ENCODE measurements at places on chromosomes 6 and 20.
A peak's percentile ranks its signal among the peaks of the same experiment; 100 is the strongest.

GRCh38 chr6:91083211-91083610, 496.3 kb upstream of the MAP3K7 start:
- no peak for DNase-seq

DNA sequence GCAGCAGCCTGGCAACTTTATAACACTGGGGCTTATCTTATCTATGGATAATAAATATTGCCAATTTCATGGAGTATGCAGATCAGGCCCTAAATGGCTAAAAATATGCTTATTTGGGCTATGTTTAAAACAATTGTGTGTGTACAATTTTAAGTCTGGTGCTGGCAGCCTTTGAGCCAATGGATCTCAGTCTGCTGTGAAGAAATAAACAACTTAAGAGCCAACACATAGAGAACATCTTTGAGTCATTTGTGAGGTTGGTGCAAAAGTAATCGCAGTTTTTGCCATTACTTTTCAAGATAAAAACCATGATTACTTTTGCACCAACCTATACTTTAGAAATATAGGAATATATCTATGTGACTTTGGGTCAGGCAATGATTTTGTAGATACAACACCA, 129.1 kb upstream of the CARMIL1 start:
- no peak for DNase-seq

DNA sequence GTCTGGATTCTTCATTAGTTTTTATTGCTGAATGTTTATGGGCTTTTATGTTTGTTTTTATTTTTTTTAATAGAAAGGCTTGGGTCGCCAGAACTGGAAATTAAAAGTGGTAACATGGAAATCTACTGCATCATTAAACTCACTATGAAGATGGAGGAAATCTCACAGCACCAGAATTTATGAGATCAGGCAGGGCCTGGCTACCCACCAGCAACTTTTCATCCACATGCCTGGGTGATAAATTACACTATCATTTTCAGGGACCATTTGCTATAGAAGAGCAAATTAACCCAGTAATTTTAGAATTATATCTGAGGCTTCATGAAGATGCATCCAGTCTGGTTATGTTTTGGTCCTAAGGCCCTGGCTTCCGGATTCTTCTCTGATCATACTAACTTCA, 57.8 kb upstream of the PLCB4 start:
- DNase-seq, result no peak

DNA sequence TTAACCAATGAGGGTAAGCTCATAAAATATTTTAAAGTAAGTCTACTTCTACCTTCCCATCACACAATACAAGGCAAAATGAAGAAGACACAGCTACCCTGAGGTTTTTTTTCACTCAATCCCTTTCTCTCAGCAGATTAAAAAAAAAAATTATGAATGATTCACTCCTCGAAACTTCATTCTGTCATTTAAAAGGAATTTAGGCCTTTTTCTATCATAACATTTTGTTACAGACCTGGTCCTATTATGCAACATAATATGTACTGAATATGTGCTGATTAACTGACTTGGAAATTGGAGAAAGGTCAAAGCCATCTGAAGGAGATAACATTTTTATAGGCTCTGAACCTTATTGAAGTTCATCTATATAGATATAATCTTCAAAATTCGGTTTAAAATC, 45.5 kb downstream of the PRL start:
- no peak for DNase-seq

DNA sequence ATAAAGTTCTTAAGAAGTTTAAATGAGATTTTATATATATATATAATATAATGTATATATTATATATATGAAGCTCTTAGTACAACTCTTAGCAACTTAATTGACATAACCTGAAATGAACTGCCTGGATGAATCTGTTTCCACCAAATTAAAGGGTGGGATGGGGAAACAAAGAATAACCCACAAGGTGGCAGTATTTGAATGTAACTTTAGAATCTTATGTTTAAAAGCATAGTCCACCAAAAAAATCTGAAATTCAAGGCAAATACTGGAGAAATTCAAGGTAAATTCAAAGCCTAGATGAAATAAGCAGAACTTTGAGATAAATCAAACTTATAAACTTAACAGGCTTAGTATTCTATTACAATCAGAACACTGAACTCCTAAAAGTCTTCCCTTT, 4.4 kb upstream of the IBTK start:
- DNase-seq, result no peak

GRCh38 chr6:6851059-6851948, 256.5 kb upstream of the RREB1 start:
- no peak for DNase-seq

DNA sequence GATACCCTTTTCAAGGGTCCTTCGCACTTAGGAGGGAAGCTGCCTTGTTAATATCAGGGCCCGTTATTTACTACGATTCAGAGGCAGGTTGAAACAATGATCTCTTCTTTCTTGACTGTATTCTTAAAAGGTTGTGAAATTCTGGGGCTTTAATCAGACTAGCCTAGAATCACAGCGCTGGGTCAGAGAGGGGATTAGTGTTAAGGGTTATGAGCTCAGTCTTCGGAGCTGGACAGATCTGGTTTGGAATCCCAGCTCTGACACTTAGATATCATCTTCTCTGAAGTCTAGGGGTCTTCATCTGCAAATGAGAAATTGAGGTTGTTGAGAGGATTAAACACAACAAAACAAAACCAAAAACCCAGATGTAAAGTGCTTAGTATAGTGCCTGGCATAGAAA, 77.4 kb downstream of the CD83 start:
- DNase-seq, result no peak

GRCh38 chr6:30043744-30044143, 17.3 kb upstream of the POLR1H start:
- no peak for DNase-seq

DNA sequence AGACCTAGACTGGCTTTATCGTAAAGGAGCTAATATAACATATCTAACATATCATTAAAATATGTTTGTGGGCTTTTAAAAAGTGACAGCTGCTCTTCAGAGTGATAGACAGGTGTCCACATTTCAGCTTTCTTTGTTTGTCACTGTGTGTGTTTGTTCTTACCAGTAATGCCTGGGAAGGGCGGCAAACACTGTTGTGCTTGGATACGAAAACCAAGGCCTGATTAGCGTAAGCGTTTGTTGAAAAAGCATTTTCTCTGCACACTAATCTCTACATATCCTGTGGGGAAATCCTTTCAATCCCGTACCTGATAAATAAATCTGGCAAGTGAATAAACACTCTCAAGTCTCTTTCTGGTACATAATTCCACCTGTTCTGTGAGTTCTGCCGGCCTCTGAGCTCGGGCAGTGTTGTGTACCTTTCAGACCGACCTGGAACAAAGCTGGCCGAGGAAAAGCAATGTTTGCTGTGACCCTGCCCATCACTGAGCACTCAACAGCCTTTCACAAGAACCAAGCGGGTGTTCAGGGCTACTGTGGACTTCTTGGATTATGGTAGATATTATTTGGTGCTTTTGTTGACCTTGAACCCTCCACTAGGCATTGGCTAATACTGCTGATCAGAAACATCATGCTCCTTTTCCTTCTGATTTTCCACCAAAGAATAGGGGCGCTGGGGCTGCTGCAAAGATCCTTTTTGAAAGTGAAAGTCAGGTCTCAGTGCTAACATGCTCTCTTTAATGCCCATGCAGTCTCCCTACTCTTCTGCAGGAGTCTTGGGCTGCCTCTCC, 100.4 kb downstream of the CD83 start:
- peak; percentile 31 for DNase-seq

GRCh38 chr20:5621305-5621704, 128.9 kb upstream of the SHLD1 start:
- peak; percentile 83 for DNase-seq

- no peak for DNase-seq
These were observed 8.4 kb downstream of the ZNF341 start for GRCh38 chr20:33740189-33740588.

GRCh38 chr6:14758421-14759081, 487.3 kb upstream of the JARID2 start:
- DNase-seq, result peak; percentile 31

DNA sequence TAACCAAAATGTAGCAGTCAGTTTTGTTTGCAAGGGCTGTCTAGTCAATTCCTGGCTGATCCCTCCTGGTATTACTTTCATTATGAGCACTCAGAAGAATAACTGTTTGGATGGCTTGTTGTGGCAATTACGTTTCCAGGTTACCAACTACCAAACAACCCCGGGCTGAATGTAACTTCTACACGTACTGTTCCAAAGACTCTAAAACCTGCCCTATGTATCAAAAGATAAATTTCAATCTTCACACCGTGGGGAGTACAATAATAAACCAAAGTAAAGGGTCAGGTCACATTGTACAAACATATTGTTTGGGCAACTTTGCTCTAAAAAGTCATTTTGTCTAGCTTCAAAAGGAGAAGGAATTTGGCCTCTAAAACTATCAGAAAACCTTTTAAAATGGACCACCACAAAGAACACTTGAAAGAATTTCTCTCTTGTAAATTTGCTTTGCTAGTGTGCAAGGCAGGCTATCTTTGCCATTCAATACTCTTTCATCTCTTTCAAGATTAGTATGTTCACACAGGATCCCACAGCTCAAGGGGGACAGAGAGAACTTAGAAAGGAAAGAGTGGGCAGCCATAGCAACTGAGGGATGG, 27.6 kb downstream of the DCDC2 start:
- no peak for DNase-seq

DNA sequence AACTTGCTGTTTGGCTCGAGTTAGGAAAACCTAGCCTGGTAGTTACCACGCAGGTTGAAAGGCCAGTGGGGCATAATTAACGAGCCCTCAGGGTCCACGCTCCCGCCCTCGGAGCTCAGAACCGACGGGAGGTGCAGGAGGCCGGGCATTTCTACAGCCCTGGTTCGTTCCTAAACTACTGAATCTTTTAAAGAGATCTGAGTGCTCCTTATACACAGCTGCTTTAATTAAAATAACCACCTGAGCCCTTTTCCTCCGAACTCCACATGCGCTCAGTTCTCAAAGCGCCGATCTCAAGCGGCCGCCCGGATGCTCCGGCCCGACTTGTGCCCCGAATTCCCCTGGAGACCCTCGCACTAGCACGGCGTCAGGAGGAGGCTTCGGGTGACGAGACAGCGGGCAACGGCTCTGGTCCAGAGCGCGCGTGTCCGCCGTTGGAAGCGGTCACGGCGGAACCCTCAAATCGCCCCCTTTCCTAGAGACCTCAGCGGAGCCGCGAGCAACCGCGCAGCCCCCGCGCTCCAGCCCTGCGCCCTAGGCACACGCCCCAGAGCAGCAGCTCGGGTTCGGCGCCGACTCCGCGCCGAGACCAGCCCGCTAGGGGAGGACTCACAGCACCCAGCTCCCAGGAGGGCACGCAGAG, 397 bp downstream of the WDR27 start:
- DNase-seq, result no peak

- DNase-seq, result no peak
These were observed 64.7 kb downstream of the C6orf118 start for GRCh38 chr6:165244524-165245247.

- no peak for DNase-seq
These were observed 20.5 kb downstream of the ITPR3 start for GRCh38 chr6:33641602-33642001.

- peak; percentile 54 for DNase-seq
These were observed 102.6 kb downstream of the PERP start for GRCh38 chr6:138004430-138005287.

DNA sequence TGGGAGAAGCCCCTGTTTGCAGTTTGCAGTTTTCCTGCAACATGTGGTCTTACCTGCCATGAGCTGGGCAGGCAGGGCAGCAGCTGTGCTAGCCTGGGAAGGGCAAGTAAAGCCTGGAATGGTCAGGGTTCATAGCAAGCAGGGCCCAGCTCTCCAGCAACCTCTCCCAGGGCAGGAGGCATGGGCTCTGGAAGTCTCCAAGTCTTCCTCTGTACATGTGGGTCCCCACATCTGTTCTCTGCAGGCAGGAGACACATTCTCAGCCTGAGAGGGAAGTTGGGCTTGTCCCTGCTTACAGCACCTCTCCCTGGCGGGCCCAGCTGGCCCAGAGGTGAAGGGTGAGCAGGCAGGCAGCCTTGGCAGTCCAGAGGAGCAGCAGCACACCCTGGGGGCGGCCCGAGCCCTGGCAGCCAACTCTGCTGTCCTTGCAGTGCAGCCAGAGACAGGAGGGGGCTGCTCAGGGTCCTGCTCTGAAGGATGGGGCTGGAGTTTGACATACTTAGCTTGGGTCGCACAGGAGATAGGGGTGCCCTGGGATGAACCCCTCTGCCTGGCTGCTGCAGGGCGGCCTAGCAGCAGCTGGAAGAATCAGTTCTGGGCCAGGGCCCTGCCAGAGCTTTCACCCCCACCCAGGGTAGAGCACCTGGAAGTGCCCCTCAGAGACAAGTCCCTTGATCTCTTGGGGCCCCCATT, 176.0 kb downstream of the MRPL14 start:
- no peak for DNase-seq

GRCh38 chr20:7523288-7523687, 417.0 kb downstream of the HAO1 start:
- DNase-seq, result no peak

DNA sequence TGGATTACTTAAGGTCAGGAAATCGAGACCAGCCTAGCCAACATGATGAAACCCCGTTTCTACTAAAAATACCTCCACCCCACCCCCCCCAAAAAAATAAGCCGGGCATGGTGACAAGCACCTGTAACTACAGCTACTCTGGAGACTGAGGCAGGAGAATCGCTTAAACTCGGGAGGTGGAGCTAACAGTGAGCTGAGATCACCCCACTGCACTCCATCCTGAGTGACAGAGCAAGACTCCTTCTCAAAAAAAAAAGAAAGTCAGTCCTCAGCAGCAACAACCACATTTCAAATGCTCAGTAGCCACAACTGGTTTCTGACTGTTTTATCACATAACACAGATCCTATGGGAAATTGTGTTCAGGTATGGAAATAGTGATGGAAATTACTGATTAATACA, 135.3 kb downstream of the HFE start:
- no peak for DNase-seq

- DNase-seq, result no peak
These were observed 578 bp downstream of the RGL2 start for GRCh38 chr6:33297956-33298772.

- no peak for DNase-seq
These were observed 56.8 kb downstream of the KCNS1 start for GRCh38 chr20:45044084-45044573.

DNA sequence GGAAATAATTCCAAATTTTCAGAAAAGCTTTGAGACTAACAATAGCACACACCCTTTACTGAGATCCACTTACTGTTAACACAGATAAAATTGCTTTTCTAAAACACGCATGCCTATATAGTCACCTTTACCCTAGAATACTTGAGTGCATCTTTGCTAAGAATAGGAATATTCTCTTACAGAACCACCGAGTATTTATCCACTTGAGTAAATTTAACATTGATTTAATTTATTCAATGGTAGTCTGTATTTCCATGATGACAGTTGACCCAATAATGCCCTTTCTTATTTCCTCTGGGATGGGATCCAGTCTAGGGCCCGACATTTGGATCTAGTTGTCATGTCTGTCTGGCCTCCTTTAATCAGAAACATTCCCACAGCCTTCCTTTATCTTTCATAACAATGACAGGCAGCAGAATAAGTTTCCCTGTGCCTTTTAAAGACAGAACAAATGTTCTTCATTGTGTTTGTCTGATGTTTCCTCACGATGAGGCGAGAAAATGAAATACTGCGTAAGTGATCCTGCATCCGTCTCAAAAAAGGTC, 56.6 kb upstream of the ERVFRD-1 start:
- no peak for DNase-seq

GRCh38 chr20:47664068-47664437, 121.2 kb downstream of the SULF2 start:
- DNase-seq, result no peak

All from NCI-H1417 treated with DMSO at 0.1 percent for 48 hours (cell line).